ENCODE measurements at places on chromosomes 2 and 18.

GRCh38 chr2:188272121-188272520, 19.6 kb upstream of the GULP1 start:
- DNase-seq = no peak

- DNase-seq = no peak
Measured at GRCh38 chr18:36812678-36813077, 16.1 kb downstream of the TPGS2 start.

- no peak for DNase-seq
Measured at GRCh38 chr18:79461627-79462026, 65.9 kb downstream of the NFATC1 start.

GRCh38 chr2:127917916-127918315, 32.2 kb upstream of the AMMECR1L start:
- DNase-seq = no peak

GRCh38 chr2:17470855-17471641, 47.2 kb downstream of the RAD51AP2 start:
- DNase-seq = no peak

GRCh38 chr2:44168681-44169154, at the start of gene PPM1B:
PPM1B (plus strand) TSS chr2:44168875; CDS start chr2:44201200, 32,325 bp downstream.
- peak; percentile 99 for DNase-seq

DNA sequence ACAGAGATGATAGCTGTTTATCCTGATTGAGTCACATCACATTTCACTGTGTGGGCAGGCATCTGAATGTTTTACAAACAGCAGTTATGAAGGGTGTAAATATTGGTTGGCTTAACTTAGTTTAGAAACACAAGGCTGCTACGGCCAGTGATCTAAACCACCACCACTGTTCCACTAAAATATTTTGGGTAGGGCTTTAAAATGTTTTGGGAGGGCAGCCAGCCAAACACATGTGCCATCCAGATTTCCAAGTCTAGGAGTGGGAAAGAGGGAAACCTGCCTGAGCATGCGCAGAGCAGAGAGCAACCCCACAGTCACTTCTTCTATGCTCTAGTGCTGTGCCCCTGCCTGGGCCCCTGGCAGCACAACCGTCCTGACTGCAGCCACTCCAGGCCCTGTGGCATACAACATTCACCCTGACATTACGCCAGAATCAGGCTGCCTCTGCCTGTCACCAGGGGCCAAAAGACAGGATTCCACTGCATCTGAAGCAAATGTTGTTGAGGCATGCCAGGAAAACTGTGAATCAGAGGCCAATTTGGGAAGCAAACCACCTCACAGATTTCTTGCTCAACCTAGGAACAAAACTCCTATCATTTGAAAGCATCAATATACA, 74.8 kb upstream of the COL5A2 start:
- DNase-seq = no peak

DNA sequence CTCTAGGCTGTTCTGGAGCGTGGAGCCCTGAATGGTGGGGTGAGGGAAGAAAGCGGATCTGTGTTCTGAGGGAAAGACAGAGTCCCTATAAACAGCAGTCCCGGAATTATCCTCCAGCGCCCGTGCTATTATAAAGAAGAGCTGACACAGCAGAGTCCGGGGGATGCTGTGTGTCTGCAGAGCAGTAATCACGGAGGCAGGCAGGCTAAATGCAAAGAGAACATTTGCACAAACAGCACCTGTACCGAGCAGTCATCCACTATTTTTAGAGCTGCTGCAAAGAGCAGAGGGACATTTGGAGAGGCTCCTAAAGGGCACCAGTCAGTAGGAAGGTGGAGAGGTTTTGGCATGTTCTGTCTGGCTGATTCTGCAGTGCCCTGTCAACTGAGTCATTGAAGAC, 293.8 kb upstream of the SLC14A2 start:
- DNase-seq = no peak

DNA sequence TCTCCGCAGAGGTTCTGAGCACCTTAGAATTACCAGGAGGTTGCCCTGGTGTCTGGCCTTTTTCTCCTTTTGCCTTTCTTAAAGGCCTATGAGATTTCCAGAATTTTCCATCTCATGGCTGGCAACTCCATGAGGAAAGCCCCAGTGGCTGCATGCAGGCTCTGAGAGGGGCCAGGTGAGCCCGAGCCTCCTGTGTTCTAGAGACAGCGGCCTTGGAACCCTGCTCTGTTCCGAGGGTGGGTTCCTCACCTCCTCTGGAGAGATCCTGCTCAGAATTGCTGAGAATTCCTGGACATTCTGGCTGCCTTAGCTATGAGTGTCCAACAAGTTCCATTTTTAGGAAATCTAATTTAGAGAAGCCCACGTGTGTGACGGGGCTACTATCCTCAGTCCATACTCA, 35.7 kb upstream of the HPCAL1 start:
- no peak for DNase-seq

DNA sequence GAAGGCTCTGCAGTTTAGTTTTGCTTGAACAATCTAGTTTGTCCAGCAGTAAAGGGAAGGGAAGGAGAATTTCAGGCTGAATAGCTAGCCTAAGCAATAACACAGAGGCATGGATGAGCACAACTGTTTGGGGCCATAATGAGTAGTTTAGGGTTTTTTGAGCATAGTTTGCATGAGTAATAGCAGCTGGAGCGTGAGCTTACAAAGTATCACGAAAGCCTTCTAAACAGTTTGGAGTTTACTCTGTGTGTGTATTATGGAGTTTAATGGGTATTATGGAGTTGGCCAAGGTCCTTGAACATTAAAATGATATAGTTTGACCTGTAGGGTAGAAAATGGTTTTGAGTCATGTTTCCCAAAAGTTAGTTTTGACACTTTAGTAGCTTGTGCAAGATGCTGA, 782.3 kb downstream of the ERBB4 start:
- no peak for DNase-seq

DNA sequence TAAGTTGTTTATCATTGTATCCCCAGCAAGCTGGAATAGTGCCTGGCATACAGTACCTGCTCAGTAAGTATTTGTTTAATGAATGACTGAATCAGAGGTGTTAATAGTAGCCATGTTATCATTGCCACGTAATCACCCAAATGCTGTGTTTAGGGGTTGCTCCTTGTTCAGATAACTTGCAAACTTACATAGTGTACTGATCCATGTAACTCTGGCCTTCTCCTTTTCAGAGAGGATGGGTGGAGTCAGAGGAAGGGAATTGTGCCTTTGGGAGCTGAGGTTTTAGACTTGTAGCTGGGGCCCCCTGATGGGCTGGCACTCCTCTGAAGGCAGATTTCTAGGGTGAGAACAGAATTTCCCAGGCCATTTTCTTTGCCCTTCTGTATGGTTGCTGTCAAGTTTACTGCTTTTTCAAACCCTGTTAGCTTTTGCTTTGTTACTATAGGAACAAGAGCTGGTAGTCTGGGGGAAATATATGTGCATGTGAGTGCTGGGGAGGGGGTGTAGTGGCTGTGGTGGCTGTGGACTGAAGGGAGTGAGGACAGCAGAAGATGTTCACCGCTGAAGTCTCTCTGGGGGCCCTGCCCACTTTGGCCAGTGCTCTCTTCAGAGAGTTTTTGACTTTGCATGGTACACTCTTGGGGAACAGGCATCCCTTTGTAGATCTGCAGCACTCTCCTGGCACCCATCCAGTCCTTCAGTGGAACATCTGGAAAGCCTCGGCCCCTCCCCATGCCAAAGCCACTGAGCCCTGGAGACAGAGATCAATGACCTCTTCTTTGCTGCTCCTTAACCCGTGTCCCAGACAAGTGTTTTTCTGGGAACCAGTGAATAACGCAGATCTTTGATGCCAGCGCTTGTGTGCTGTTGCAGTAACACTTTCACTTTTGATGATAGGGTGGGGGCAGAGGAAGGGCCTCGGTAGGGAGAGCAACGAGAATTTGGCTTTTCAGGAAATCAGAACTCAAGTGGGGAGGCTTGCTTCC, 209.0 kb downstream of the PRKCE start:
- DNase-seq = no peak

DNA sequence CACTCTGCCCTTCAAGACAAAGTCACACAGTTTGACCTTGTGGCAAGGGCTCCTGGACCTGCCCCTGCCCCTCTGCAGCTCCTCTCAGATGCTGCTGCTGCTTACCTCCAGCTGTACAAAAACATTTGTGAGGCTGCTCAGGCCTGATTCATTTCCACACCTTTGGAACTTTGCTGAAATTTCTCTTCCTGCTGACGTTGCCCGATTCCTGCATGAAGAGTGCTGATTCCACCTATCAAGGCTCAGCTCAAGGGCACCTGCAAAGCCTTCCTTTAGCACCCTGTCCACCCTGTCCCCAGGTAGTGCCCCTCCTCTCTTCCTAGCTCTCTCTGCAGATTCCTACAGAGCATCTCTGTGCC, 738.3 kb upstream of the HS6ST1 start:
- no peak for DNase-seq

- no peak for DNase-seq
Measured at GRCh38 chr2:135055182-135055786, 3.2 kb downstream of the RAB3GAP1 start.

DNA sequence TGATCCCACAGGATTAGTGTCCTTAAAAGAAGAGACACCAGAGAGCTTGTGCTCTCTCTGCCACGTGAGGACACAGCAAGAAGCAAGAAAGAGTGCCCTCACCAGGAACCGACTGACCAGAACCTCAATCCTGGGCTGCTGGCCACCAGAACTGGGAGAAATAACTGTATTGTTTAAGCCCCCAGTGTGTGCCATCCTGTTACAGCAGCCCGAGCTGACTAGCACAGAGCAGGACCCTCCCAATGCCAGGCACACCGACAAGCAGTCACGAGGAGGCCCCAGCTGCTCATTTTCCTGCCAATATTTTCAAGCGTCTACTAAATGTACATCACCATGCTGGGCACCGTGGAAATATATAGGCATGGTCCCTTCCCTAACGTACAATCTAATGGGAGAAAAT, 17.1 kb downstream of the FAM178B start:
- DNase-seq = no peak

DNA sequence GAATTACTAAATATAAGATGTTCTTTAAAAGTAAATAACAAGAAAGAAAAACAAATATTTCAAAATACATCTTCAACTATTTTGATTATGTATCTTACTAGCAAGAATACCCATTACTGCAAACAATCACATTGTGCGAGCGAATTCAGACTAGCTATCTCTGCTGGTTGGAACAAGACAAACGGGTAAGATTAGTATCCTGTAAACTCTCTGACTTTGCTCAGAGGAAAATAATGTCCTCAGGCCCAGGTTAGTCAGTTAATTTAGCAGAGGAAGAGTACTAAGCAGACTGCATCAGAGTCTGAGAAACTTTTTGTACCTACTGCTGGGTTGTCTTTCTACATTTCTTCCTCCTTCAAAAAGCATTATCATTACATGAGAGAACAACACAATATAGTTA, 50.4 kb upstream of the MCM6 start:
- DNase-seq = no peak

DNA sequence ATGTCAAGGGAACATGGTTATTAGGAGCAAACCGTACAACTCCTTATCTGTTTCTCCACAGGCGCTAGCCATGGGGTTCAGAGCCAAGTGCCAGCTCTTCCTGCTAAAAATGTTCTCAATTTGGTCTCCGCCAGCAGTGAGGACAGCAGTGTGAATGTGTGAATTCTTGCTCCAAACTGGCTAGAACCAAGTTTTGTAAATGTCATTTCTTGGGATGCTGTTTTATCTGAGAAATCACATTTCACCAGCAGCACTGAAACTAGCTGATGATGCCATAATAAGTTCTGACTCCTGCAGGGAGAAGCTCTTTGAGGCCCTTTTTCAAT, 140.6 kb upstream of the LGALSL start:
- DNase-seq = no peak

GRCh38 chr2:223692191-223692947, 90.2 kb upstream of the SCG2 start:
- no peak for DNase-seq

- DNase-seq = no peak
Measured at GRCh38 chr2:221504905-221505304, 67.2 kb downstream of the EPHA4 start.

GRCh38 chr2:33207151-33207740, 260.5 kb downstream of the LTBP1 start:
- DNase-seq = no peak

- no peak for DNase-seq
Measured at GRCh38 chr2:226794196-226794661, 5.4 kb downstream of the IRS1 start.

- no peak for DNase-seq
Measured at GRCh38 chr2:12031866-12032265, 285.4 kb downstream of the LPIN1 start.

- no peak for DNase-seq
Measured at GRCh38 chr2:33706410-33706809, 107.3 kb upstream of the FAM98A start.
